Caudate nucleus (tissue), 63 donors: ENCODE measurements at places on chromosomes 12 and 14.

GRCh38 chr12:31323391-31324115 lies 2.4 kb downstream of the SINHCAF start:
- no peak for DNase-seq

DNA sequence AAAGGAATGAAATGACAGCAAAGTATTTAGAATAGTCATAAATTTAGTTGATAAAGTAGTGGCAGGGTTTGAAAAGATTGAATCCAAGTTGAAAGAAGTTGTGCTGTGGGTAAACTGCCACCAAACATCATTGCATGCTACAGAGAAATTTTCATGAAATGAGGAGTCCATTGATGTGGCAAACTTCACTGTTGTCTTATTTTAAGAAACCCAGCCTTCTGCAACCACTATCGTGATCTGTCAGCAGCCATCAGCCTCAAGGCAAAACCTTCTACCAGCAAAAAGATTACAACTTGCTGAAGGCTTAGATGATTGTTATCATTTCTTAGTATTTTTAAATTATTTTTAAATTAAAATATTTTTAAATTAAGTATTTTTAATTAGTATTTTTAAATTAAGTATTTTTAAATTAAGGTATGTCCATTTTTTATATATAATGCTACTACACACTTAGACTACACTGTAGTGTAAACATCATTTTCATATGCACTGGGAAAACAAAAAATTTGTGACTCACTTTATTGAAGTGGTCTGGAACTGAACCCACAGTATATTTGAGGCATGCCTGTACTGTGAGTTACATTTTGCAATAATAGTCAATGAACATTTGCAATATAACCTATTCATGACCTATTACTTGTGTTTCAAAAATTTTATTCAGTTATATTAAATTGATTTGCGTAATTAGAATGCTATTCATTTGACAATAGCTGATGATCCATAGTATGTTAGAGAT lies 67.2 kb upstream of the SYT1 start:
- DNase-seq = no peak

DNA sequence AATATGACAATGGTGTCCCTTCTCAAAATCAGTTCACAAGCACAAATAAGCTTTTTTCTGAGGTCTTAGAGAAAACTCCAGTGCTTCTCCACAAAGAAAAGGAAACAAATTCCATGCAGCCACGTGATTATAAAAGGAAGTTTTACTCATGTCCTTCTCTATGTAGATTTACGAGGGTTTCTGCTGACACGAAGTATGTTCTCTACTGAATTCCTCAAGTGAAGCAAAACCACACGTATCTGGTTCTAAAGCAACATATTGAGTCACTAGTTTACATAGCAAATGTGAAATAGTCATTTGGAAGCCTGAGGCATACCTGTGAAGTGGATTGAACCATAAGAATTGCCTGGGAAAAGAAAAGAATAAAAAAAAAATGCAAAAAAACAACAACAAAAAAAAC lies 31.9 kb downstream of the BMP4 start:
- no peak for DNase-seq

GRCh38 chr14:85445151-85445795 lies 84.7 kb upstream of the FLRT2 start:
- no peak for DNase-seq

DNA sequence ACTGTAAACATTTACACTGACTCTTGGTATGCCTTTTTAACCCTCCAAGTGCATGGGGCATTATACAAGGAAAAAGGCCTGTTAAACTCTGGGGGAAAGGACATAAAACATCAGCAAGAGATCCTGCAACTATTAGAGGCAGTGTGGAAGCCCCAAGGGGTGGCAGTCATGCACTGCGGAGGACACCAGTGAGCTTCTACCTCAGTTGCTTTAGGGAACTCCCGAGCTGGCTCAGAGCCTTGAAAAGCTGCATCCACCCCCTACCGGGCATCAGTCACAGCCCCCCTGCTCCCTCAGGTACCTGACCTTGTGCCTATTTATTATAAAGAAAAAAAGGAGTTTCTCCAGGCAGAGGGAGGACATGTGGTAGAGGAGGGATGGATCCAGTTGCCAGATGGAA lies 695.6 kb upstream of the LMO3 start:
- DNase-seq = no peak

DNA sequence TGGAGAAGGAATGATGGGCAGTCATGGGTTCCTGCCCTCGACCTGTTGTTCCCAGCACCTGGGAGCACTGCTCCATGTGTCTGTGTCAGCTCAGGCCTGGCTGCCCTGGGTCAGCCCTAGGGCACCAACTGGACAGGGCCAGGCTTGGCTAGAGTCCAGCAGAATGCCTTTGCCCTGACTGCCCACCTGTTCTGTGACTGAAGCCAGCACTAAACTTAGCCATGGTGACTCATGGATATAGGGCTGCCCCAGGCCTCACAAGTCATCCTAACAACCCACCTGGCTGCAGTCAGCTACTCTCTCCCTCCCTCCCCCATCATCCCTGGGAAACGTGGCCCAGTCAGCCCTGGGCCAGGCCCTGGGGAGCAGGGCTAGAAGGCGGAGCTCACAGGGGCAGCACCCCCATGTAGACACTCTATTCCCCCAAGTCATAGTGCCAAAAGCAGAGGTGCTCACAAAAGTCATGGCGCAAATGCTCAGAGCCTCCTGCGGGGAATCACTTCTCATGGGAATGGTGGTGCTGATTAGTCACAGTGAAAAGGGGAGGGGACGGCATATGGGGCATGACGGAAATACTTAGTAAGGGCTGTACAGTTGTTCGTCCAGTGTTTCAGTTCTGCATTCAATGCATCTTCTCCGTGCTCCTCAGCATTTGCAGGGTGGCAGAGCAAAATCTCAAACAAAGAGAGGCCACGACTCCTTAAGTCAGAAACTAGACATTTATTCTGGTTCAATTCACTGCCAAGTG lies 52.0 kb upstream of the NTF3 start:
- no peak for DNase-seq

- DNase-seq = no peak
These were observed 19.6 kb upstream of the LRP1-AS start for GRCh38 chr12:57166971-57167371.

- no peak for DNase-seq
These were observed 27.2 kb downstream of the RNFT2 start for GRCh38 chr12:116765271-116765670.

DNA sequence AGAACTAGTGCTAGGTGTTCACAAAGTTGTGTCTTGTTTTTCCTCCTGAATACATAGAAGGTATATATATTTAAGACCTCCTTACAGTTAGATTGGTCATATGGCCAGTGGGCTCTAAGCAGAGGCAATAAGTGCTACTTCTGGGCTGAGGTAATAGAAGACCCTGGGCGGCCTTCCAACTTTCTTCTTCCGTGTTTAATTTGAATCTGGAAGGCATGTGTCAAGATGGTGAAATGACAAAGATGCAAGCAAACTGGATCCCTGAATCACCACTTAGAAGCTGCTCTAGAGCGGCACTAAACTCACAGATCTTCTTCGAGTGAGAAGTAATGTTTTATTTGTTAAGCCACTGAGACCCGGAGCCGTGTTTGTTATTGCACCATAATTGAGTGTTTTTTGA lies 201.0 kb upstream of the GZMB start:
- no peak for DNase-seq

DNA sequence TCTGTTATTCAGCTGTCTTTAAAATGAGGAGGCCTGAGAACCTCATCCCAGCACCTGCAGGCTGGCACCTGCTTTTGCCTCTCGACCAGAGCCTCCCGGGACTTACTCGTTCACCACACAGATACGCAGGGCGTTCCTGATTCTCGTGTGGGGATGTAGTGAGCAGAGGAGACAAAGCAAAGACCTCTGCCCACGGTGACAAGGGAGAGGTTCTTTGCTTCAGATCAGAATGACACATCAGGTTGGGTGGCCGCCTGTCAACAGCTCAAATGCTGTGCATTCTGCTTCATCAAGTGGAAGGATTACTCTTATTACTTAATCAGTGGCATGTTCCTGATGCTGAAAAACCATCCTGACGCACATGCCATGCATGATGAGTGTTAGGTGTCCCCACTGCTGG lies 24.4 kb downstream of the DEGS2 start:
- DNase-seq = peak; percentile 40

DNA sequence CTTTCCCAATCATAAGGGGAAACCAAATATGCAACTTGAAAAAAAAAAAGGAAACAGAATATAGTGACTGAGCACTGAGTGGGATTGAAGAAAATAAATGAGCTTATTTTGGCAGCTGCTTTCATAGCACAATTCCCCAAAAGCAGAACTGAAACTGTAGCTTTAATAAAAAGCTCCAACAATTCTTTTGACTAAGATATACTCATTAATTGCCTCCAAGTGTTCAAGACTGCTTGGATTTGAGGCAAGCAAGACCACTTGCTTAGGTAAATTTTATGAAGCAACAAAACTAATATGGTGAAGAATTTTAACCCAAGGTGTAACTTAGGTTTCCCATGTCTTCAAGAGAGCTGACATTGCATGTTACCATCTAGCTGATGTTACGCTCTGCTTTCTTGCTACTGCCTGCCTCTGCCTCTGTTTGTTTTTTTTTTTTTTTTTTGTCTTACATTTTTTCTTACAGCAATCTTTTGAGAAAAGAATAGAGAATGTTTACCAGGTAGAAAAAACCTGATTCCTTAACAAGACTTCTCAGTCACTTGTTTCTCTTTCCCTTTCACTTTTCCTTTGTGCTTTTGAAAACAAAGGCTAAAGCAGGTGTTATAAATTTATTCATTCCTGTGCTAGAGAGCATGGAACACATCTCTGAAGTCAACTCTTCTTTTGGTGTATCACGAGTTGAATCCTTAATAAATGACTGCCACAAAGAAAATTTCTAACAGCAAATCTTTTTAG lies 134.4 kb downstream of the BCAT1 start:
- DNase-seq = no peak

GRCh38 chr14:100022772-100023451 lies 42.3 kb upstream of the EVL start:
- no peak for DNase-seq

- DNase-seq = no peak
These were observed 886 bp downstream of the SIX1 start for GRCh38 chr14:60648249-60648933.

DNA sequence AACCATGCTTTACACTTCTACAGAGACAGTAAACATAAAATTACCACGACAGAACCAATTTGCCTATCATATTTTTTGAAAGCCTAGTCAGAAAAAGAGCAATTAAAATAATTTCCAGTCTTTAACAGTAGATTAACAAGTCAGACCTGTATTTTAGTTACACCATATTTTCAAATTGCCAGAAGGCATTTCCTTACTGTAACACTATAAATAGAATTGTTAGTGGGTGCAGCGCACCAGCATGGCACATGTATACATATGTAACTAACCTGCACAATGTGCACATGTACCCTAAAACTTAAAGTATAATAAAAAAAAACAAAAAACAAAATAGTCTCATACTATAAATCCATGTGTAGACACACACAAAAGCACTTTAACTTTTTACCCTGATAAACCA lies 16.0 kb downstream of the SOS2 start:
- DNase-seq = no peak

- DNase-seq = no peak
These were observed 38.7 kb downstream of the ANO4 start for GRCh38 chr12:100833282-100833681.

DNA sequence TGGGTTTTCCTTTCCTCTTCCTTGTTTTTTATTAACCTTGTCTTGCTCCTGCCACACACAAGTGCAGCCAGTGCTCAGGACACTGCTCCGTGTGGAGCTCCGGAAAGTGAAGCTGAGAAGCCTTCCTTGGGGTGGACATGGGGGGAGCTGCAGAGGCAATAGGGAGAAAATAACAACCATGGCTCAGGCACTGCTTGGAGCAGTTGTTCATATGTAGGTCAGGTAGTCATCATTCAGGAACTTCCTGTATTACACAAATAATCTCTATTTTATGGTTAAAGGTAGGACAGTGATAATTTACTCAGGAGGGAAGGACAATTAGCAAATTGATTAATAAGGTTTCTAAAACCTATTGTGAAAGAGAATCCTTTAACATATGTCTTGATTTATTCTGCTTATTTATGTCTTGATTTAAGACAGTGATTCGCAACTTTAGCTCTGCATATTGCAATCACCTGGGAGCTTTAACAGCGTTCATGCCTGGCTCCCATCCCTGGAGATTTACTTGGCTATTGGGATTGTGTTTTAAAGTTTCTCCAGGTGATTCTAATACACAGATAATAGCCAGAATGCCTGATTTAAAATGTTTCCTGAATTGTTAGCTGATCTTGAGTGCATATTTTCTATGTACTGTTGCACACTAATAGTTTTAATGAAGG lies 92.1 kb downstream of the ETV6 start:
- no peak for DNase-seq

- DNase-seq = no peak
These were observed 898.9 kb upstream of the SEL1L start for GRCh38 chr14:82432301-82433105.

DNA sequence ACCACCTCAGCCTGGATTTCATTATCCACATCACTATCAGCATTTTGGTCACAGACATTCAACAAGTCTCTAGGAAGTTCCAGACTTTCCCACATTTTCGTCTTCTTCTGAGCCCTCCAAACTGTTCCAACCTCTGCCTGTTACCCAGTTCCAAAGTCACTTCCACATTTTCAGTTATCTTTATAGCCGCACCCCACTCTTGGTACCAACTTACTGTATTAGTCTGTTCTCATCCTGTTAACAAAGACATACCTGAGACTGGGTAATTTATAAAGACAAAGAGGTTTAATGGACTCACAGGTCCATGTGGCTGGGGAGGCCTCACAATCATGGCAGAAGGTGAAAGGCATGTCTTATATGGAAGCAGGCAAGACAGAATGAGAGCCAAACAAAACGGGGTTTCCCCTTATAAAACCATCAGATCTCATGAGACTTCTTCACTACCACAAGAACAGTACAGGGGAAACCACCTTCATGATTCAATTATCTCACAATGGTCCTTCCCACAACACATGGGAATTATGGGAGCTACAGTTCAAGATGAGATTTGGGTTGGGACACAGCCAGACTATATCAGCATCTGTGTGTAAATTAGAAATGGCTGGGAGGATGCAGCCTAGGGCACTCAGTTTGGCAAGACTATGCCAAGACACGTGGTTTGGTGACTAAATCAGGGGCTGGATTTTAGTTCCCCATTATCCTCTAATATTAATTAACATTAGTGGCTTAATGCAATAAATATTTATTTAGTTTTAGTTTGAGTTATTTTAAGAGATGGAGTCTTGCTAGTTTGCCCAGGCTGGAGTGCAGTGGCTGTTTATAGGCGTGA lies 16.2 kb upstream of the FUT8 start:
- DNase-seq = no peak

DNA sequence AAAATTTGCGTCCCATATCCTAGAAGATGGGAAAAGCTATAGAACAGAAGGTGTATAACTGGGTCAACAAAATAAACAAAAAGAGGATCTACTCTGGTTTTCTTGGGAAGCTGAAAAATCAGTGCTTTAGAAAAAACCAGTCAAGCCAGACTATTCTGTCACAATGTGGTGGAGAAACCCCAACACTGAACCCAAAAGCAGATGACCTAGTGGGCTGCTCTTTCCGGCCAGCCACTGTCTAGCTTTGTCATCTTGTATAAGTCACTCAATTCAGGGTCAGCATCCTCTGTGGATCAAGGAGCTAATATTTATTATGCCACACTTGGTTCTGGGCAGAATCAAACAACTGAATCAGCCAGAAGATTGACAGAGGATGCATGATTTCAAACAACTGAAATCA lies 26.6 kb upstream of the TMCC3 start:
- DNase-seq = no peak
